ENCODE measurements at places on chromosomes 7 and 10. TPM values are rescaled to one million over a fixed set of nuclear protein-coding genes. Genes with fewer than 3 reads are reported as not detected.
A peak's percentile ranks its signal among the peaks of the same experiment; 100 is the strongest.

Gene FAM24A
- total RNA-seq = not detected

Gene COL1A2
- 40.0 TPM for total RNA-seq

GRCh38 chr10:50896721-50897120 lies 11.3 kb upstream of the A1CF start:
- no peak for DNase-seq

DNA sequence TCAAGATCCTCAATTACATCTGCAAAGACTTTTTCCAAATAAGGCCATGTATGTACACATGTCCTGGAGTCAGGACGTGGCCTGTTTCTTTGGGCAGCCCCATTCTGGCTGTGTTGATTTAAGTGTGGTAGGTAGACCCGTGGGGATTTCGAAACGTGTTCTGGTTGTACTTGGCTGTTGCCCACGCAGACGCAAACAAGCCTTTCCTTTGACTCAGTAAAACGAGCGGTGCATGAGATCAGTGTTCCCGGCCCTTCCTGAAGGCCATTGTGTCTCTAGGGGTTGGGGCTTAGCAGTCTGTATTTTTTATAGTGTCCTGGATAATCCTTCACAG lies 64.8 kb upstream of the DNAJB6 start:
- DNase-seq = no peak

DNA sequence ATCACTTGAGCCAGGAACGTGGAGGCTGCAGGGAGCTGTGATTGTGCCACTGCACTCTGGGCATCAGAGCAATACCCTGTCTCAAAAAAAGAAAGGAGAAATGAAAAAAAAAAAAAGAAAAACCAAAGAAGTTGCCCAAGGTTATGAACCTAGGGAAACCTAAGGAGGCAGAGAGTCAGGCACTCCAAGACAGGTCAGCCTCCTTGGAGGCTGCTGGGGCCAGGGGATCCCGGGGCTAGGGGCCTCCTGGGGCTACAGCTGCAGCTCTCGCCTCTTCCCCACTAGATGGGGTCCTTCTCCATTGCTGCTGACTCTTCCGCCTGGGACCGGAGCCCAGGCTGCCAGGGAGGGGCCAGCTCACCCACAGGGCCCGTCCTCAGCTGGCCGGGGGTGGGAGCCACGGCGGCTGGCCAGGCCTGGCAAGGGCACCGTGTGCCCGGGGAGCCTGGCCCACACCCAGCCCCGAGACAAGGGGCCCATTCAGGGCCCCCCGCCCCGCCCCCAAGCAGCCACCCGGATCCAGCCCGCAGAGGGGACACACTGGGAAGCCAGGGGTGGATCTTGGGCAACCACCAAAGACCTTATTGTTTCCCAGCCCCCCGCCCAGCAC lies 1.7 kb upstream of the SPACDR start:
- DNase-seq = peak; percentile 88

GRCh38 chr10:115093286-115093775 lies at the start of gene ATRNL1:
ATRNL1 (plus strand) TSS chr10:115093365; CDS start chr10:115093751, 386 bp downstream.
- peak; percentile 88 for DNase-seq

GRCh38 chr10:122219340-122219739 lies 51.8 kb upstream of the BTBD16 start:
- DNase-seq = no peak

DNA sequence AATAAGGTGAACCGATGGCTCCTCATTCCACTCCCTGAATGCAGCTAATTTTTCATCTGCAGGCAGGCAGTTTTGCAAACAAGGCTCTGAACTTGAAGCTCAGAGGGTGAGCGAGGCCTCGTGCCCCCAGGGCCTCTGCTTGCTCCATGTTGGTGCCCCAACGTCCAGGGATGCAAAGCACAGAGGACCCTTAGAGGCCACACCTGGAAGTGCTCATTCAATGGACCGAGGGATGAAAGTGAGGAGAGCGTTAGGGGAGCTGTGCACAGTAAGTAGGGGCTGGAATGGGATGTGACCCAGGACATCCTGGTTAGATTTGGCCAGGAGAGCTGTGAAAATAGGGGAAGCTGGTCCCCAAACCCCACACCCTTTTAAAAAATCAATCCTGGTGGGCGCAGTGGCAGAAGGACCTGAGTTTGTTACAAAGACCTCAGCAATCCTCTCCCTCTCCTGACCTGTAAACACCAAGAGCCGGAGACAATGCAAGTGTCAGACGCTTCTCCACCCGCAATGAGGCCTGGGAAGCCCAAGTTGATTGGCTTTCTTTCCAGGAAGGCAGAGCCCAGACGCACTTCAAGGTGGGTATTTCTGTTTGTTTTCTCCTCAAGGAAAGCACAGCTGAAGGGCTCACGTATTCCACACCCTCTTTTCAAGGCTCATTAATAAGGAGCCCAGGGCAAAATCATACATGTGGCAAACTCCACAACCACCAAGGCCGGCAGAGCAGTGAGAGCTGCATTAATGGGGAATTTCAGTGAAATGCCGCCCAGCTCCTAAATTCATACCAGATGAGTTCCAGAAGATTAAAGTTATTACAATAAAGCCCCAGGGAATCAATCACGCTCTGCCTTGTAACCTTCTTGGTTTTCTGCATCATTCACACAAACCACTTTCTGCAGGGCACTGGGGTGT lies 14.1 kb upstream of the CXCL12 start:
- DNase-seq = no peak
